ENCODE measurements at places on chromosomes 3 and 15.
A peak's percentile ranks its signal among the peaks of the same experiment; 100 is the strongest.

DNA sequence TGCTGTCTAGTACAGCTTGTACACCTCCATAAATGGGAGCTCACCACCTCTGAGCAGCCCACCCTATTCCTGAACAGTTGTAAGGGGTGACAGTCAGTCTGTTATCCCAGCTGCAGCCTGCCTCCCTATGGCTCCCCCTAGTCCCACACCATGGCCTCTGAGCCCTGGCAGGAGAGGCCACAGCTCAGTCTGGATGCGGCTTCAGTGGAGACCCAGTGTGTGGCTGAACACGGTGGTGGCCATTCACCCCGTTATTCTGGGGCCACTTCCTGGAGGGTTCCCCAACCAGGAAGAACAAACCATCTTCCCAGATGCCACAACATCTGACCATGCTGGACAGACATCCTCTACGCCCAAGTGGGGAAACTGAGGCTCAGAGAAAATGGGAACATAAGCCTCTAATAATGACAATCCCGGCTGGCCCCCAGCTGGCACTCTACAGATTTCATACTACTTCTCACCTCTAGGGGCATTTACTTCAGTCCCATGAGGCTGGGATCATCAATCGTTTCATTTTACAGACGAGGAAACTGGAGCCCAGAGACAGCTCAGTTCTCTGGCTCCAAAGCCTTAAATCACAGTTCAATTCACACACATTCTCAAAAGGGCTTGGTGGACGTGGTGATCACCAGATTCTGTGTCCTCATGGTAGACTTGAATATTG lies 9.2 kb upstream of the GRIP2 start:
- peak; percentile 10 for DNase-seq

- peak; percentile 43 for DNase-seq
These were observed 1.0 kb upstream of the ISY1 start for GRCh38 chr3:129161860-129162271.

GRCh38 chr3:37542772-37543449 lies 318.8 kb upstream of the CTDSPL start:
- DNase-seq, result no peak

DNA sequence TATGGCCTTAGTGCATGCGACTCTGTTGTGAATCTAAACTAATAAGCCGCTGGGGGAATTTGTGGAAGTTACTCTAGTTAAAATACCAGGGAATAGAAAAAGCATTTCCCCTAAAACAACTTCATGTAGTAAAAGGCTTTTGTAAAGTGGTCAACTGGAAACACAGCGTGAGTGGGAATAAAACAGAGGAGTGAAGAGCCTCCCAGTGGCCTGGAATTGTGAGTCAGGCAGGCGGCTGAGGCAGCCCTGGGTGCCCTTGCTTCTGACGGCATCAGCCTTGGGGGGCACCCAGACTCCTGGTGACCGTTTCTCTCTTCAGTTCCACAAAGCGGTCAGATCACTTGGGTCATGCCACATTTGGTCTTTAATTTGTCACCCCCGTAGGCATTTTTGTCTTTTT lies 108.4 kb downstream of the GHSR start:
- no peak for DNase-seq

DNA sequence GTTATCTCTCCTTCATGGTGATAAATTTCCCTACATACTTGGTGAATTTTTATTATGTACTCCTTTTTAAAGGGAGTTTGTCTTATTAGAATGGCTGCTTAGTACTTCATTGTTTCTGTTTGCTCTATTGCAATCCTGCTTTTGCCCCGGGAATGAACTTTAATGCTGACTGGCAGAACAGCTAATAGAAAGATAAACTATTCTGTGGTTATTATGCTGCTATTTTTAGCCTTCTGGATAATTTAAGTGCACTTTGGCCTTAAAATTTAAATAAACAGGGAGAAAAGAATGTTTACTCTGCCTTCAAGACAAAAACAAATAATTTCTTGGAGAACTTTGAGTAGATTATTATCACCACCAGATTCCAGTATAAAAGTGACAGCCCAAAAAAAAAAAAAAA lies 413.8 kb upstream of the CCDC54 start:
- DNase-seq, result no peak

DNA sequence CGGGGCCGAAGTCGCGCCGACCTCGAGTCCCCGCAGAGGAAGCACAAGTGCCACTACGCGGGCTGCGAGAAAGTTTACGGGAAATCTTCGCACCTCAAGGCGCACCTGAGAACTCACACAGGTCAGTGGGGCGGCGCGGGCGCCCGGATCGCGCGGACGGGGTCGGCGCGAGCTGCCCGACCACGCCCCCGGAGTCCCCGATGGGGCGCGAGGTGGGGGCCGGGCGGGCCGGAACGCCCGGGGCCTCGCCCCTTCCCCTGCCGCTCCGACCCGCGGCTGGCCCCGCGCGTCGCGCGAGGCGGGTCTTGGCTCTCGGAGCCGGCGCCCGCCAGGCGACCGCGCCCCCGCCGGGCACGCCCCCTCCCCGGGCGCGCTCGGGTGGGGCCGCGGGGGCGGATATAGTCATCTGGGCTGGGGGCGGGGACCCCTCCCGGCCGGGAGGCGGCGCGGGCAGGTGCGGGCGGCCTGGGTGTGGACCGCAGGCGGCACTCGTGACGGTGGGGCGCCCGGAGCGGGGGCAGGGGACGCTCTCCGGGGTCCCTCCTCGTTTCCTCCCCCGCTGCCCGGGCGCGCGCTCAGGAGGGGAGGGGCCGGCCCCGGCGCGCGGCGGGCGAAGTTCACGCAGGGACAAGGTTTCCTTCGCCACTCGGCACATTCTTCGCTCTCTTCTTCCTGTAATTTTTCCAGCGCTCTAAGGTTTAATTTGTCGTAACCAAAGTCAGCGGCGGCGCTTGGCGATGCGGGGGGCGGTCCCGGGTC lies 1.2 kb downstream of the KLF13 start:
- DNase-seq, result peak; percentile 53

DNA sequence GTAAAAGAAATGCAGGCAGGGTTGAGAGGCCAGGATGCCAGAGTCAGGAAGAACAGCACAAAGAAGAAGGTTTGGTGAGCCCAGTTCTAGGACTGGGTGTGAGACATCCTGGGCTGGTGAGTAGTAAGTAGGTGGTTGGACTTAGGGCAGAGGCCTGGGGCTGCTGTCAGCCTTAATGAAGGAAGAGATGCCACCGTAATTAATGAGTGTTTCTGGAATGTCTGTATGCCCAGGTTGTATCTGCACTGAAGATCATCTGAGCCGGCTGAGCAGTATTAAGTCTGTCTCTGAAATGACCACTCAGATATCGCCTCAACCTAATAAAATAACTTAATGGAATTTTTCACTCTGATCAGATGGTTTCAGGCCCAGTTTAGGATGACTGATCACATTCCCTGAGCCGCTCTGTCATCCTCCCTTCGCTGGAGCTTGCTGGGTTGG lies 532.9 kb upstream of the IL12A start:
- no peak for DNase-seq

- peak; percentile 52 for DNase-seq
These were observed 36.0 kb downstream of the MNS1 start for GRCh38 chr15:56428821-56429458.

GRCh38 chr3:190172751-190173150 lies 52.1 kb upstream of the P3H2 start:
- no peak for DNase-seq

DNA sequence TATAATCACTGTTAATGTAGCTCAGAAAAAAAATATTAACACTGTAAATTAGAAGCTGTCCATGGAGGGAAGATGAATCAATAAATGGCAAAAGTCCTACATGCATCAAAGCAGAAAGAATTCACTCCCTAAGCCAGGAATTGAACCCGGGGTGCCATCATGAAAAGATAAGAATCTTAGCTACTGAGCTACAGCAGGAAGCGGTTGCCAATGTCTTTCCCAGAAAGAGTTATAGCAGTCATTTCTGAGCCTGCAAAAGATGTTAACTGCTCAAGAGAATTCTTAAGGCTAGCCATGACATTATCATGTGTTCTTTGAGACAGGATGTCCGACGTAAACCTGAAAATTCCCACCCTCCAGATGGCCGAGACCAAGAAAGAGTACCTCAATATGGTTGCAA lies 47.4 kb upstream of the MKRN3 start:
- DNase-seq, result no peak

- DNase-seq, result peak; percentile 61
These were observed 26.2 kb upstream of the IL20RB start for GRCh38 chr3:136931606-136932005.

DNA sequence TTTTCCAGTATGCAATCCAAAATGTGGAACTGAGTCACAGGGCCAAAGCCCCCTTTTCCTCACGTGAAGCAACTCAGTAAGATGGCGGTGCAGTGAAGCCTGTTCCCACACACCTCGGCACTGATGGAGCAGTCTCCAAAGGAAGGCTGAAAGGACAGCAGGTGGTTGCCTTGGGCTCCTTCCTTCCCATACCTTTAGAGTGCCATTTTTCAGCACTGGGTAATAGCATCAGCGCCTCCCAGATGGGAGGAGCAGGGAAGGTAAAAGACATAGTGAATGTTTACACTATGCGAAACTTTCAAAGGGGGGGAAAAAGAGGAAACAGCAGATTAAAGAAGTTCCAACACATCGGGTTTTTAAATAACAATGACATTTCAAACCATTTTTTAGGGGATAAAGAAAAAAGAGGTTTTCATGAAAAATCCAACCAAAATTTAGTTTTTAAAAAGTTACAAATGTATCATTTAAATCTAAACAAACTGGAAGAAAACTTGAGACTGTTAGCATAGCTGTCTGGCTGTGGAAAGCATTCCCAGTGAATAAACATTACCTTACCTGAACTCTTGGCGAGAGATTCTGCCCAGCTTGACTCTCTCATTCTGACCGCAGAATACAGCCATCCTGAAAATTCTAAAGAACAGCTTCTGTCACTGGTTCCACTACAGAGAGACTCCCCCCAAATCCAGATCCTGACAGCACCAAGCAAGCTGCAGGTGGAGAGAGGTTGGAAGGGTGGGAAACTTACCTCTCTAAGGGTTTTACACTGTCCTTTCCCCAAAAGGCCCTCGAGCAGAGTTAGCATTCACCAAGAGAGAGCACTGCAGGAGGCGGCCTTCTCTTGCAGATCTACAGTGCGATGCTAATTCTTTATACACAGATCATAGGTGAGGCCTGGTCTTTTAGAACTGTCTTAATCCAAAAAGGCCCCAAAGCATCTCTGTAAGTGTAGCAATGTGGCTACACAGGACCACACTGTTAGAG lies 32.6 kb downstream of the ABCC5 start:
- no peak for DNase-seq

GRCh38 chr3:42421818-42422796 lies 11.7 kb upstream of the LYZL4 start:
- no peak for DNase-seq

GRCh38 chr3:89052386-89052785 lies 55.0 kb upstream of the EPHA3 start:
- no peak for DNase-seq

- no peak for DNase-seq
These were observed 646.7 kb downstream of the ROBO2 start for GRCh38 chr3:77686560-77686959.

- DNase-seq, result no peak
These were observed 18.1 kb downstream of the ZBBX start for GRCh38 chr3:167361948-167362347.

- no peak for DNase-seq
These were observed 1532.5 kb upstream of the CADM2 start for GRCh38 chr3:83426300-83426699.

DNA sequence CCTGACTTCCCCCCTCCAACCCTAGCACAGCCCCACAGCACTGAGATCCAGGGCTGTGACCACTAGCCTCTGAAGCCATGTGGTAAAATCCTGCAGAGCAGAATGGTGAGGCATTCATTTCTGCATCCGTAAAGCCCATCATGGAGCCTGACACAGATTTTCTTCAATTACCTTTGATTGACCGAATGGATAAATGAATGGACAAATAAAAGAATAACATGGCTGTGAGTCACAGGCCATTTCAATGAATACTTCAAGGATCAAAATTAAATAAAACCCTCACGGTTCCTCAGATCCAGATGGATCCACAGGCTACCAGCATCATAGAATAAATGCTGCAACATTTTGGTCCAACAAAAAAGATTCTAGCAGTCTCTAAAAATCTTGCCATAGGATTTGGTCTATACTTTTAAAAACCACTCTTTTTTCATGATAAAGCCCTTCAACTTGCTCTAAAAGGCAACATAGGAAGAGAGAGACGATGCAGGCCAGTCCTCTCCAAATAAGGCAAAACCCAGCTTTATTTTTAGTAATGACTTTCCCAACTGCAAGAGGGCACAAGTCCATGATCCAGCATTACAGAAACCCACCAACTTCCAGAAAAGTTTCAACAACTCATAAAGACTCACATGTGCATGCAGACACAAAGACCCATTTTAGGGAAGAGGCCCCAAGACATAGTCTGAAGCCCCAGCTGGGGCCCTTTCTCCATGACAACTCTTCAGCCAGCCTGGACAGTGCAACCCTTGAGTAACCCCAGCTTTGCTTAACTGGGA lies 52.4 kb upstream of the MRPS22 start:
- no peak for DNase-seq

GRCh38 chr3:27939521-27939920 lies 217.4 kb upstream of the EOMES start:
- DNase-seq, result no peak

DNA sequence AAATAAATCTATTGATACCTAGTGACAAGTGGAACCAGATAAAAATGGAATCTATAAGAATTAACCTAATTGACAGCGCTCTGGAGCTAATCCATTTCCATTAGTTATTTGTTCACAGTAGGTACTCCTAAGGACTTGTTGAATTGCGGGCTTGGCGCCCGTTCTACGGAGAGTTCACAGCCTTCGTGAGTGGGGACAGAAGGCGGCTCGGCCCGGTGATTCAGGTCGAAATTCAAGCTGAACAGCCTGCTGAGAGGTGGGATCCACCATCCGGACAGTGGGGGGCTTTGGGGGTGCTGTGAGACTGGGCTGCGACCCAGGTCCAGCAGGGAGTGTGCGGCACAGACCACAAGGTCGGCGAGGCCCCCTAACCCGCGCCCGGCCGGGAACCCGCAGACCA lies 779 bp upstream of the CTNNB1 start:
- peak; percentile 24 for DNase-seq

DNA sequence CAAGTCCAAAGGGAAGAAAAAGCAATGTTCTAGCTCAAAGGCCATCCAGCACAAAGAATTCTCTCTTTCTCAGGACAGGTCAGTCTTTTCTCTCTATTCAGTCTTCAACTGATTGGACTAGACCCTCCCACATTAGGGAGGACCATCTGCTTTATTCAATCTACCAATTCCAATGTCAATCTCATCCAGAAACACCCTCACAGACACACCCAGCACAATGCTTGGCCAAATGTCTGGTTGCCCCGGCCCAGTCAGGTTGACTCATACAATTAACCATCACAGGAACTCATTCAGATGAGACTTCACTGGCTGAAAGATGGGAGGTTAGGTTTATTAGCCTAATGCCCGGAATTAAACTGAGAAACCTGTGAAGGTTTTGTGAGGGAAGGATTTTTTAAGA lies 32.4 kb downstream of the ACAN start:
- DNase-seq, result no peak
